ENCODE measurements at places on chromosomes 11 and 22.

GRCh38 chr11:86002431-86002830 lies 66.5 kb downstream of the PICALM start:
- DNase-seq: no peak

- DNase-seq: no peak
These were observed 25.3 kb downstream of the UEVLD start for GRCh38 chr11:18563090-18563730.

DNA sequence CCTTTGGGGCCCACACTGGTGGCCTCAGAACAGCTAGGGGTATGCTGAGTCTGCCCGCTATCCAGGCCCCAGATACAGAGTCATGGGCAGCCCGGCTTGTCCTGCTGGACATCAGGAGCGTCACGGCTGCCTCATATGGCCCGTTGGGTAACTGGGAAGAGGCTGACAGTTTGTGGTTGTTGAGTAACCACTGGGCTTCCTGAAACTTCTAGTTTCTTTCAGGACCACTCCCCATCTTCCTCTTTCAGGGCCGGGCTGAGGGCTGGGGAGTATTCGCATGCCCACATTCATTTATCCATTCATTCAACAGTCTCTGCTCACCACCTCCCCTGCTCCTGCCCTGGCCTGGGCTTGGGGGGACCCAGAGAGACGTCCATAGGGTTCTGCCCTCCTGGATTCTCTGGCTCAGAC lies 13.4 kb upstream of the P2RY2 start:
- DNase-seq: no peak

GRCh38 chr22:47089796-47090460 lies 327.5 kb downstream of the TBC1D22A start:
- DNase-seq: no peak

- no peak for DNase-seq
These were observed 18.4 kb downstream of the LRP5 start for GRCh38 chr11:68330700-68331337.

- DNase-seq: peak; percentile 17
These were observed 38.4 kb upstream of the EMID1 start for GRCh38 chr22:29167032-29167911.

GRCh38 chr11:20337526-20338154 lies 25.9 kb upstream of the HTATIP2 start:
- DNase-seq: no peak

DNA sequence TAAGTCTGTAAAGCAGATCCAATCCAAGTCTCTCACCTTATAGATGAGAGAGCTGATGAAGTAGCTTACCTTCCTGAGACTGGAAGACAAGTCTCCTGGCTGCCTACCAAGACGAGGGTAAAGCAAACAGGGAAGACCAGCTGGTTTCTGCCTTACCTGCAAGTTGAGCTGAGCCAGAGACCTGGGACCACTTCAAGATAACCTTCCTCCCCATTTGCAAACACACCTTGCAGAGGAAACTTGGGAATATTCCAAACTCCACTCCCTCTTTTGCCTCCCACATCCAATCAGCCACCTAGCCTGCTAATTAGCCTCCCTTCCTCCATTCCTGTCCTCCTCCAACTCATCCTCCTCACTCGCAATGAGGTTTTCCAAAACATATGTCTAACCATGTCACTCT lies 23.4 kb upstream of the ROBO3 start:
- DNase-seq: no peak

- no peak for DNase-seq
These were observed 2.4 kb upstream of the PGM2L1 start for GRCh38 chr11:74400606-74401005.

GRCh38 chr11:48384670-48385069 lies 18.4 kb upstream of the OR4C5 start:
- no peak for DNase-seq

DNA sequence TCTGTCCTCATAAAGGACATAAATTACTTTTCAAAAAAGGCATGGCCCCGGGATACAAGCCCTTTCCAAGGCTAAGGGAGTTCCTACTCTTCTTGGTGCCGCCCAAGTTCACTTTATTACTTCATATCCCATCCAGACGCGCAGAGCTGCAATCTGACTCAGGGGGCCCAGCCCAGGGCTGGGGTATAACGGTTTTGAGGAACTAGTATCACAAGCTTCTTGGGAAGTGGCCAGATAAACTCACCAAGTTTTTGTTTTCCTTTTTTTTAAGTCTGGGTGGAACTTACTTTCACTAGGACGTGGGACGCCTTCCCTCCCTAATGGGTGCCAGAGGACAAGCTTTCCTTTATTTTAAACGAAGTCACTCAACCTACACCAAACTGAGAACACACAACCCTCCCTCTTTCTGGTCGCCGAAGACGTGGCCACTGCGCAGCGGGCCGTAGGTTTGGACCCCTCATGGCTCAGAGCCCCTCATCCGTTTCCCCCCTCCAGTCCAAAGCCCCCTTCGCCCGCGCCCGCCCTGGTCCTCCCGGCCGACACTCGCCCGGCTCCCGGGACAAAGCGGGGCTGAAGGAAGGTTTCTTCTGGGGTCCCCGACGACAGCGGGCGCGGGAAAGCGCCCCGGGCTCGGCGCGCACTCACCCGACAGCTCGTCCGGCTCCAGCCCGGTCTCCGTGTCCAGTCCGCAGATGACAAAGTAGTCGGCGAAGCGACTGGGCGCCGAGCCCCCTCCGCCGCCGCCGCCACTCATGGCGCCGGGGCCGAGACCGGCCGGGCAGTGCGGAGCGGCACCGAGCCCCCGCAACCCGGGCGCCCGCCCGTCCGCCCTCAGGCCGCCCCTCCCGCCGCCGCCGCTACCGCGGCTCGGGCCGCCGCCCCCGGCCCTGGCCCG lies 587 bp downstream of the DENND5A start:
- peak; percentile 25 for DNase-seq

DNA sequence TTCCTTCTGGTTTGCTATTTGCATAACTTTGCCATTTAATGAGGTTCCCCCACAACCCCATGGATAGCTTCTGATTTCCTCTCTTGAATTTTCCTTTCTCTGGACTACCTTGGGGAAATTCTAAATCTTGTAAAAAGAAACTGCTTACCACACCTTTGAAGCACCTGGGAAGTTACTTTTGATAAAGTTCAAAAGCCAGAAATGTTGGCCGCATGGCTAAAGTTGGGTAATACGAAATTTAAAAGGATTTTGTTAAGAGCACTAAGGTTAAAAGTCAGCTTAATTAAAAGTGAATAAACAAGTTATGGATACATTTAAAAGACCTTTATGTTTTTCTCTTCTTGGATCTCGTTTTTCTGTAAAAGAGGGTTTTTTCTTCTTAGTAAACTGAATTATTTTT lies 5.5 kb downstream of the CASP4 start:
- DNase-seq: no peak

DNA sequence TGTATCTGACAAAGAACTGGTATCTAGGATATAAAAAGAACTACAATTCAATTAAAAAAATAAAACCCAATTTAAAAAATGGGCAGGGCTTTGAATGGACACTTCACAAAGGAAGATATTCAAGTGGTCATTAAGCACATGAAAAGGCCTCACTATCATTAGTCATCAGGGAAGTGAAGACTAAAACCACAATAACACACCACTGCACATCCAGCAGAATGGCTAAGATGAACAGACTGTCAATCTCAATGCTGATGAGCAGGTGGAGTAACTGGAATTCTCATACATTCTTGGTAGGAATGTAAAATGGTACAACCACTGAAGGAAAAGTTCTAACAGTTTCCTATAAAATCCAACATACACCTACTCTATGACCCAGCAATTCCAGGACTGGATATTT lies 8.9 kb downstream of the HPS4 start:
- DNase-seq: no peak
